ENCODE measurements at places on chromosomes 3 and 15.

DNA sequence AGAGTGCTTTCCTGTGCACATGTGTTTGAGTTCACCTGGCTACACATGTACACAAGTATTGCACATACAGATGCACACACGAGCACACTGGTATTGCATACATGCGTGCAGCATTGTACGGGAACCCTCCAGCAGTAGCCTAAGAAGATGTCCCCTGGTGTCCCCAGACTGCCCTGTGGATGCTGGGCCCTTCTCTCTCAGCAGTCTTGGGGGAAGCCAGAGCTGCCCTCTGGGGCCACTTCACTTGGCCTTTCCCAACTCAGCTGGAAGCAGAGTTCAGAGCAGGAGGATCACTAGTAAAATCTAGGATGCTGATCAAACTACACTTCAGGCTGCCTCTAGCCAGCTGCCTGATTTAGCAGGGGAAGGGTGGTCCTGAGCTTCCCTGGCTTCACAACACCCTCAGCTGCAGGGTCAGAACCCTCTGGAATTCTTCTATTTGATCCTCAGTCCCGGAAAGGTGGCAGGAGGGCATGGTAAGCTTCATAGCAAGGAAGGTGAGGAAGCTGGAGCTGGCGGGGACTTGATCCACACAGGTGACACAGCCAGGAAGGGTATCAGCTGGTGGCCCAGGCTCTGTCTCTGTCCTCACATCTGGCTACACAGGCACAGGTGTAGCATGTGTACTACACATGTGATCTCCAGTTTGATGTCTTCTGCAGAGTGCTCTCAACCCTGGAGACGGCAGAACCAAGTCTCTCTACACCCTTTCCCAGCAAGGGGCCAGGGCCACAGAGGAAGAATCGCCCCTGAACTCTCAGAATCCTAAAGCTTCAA is 36.5 kb downstream of the KLF15 start:
- no peak overlapping the region for H3K27ac ChIP-seq
- peak; percentile 4 for DNase-seq
- H3K27me3 ChIP-seq, result no peaks in the 10 kb centered on the region
- no peaks in the 10 kb centered on the region for H3K36me3 ChIP-seq
- H3K4me3 ChIP-seq, result no peak overlapping the region

DNA sequence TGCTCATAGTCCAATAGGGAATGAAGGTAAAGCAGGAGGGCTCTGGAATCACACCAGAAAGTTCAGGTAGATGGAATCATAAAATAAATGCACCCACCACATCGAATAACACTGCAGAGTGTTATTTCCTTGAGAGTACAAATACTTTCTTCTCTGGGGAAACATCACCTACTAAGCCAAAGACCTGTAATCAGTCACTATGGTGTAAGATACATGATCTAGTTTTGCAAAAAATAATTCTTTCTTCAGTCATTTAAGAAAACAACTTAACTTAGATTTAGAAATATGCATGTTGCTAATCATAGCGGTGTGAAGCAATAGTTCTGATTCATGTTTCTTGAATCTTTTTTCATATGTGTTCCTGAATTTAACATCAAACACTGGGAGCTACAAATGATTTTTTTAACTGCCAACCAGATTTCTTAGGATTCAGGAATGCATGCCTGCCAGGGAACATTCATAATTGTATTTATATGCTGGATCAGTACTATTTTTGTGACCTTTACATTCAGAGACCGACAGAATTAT is 40.2 kb upstream of the MEIS2 start:
- no peaks in the 10 kb centered on the region for H3K36me3 ChIP-seq
- no peak overlapping the region for H3K4me3 ChIP-seq
- no peaks in the 10 kb centered on the region for H3K4me1 ChIP-seq
- H3K27me3 ChIP-seq, result no peaks in the 10 kb centered on the region
- no peak overlapping the region for H3K27ac ChIP-seq

DNA sequence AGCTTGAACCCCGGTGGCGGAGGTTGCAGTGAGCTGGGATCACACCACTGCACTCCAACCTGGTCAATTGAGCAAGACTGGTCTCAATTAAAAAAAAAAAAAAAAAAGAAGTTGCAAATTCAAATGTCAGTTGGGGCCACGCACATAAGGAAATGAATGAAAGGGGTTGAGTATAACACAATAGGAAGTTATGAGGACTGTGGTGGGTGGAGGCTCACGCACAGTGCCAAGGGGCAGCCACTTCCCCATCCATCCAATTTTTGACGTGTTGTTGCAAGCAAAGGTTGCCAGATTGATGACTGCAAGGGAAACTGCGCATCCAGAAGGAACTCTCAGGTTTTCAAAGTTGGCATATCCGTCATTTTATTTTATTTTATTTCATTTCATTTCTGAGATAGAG is 532.2 kb downstream of the NTRK3 start:
- H3K27ac ChIP-seq, result no peak overlapping the region
- no peaks in the 10 kb centered on the region for H3K27me3 ChIP-seq
- no peak overlapping the region for H3K4me3 ChIP-seq
- DNase-seq, result no peak

GRCh38 chr3:161576714-161577510 is 80.3 kb downstream of the OTOL1 start:
- H3K36me3 ChIP-seq, result no peaks in the 10 kb centered on the region
- H3K27me3 ChIP-seq, result no peaks in the 10 kb centered on the region
- no peaks in the 10 kb centered on the region for H3K4me1 ChIP-seq
- H3K27ac ChIP-seq, result no peak overlapping the region

GRCh38 chr3:189512821-189513220 is 118.4 kb upstream of the TP63 start:
- no peak for DNase-seq
- H3K4me3 ChIP-seq, result no peak overlapping the region
- no peaks in the 10 kb centered on the region for H3K27me3 ChIP-seq
- H3K4me1 ChIP-seq, result no peaks in the 10 kb centered on the region
- no peaks in the 10 kb centered on the region for H3K36me3 ChIP-seq

DNA sequence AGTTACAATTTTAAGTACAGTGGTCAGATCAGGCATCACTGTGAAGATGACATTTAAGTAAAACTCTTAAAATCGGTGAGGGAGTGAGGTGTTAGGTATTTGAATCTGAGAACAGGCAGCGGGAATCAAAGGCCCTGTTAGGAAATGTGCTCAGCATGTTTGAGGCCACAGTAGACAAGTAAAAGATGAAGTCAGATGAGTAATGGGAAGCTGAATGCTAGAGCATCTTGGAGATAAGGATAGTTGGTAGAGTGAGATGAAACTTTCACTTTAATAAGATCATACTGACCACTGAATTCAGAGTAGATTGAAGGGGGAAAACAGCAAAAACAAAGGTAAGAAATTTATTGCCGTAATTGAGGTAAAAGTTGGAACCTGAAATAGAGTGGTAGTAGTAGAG is 61.6 kb downstream of the DCBLD2 start:
- H3K27ac ChIP-seq, result no peak overlapping the region
- no peak overlapping the region for H3K4me3 ChIP-seq

DNA sequence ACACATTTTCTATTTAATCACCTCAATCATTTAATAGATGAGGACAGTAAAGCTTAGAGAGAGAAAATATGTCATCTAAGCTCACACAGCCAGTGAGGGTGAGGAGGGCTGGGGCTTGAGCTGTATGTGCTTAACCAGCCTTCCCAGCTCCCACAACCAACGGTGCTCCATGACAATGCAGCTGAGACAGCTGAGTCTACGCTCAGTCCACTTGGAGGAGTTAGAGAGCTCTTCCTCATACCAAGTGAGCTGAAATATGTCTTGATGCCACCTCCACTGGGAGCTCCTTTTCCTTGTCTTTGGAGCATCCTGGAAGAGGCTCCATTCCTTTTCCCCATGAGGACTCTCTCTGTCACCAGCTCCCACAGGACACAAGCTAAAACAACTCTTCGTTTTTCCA is 9.3 kb downstream of the HOMER2 start:
- no peak overlapping the region for H3K27ac ChIP-seq
- DNase-seq, result no peak
- no peaks in the 10 kb centered on the region for H3K36me3 ChIP-seq
- no peak overlapping the region for H3K4me3 ChIP-seq
- no peaks in the 10 kb centered on the region for H3K27me3 ChIP-seq

Data from kidney (tissue), 22 donors.